ENCODE measurements at places on chromosomes 4 and X.
A peak's percentile ranks its signal among the peaks of the same experiment; 100 is the strongest.

DNA sequence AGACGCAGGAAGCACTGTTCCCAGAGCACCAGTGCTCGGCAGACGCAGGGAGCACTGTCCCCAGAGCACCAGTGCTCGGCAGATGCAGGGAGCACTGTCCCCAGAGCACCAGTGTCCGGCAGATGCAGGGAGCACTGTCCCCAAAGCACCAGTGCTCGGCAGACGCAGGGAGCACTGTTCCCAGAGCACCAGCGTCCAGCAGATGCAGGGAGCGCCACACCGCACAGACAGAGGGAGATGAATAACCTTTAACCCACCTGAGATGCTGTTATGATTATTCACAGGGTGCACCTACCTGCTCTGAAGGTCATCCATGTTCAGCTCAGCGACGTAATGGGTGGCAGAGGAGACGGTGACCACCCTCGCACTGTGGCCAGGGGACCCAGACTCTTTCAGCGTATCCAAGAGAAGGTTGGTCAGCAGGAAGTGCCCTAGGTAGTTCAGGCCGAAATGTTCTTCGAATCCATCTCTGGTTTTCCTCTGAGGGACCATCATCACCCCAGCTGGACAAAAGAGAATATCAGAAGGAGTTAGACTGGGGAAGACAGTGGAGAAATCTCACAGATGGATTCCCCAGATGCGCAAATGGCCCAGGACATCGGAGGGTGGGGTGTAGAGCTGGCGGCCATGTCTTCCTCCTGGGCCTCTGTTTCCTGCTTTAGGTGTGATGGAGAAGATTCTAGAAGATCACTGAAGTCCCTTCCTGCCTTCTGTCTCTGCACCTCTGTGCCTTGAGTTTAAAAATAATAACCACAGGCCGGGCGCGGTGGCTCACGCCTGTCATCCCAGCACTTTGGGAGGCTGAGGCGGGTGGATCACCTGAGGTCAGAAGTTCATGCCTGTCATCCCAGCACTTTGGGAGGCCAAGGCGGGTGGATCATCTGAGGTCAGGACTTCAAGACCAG lies 234.1 kb downstream of the DHRSX start:
- DNase-seq: no peak

- no peak for DNase-seq
These were observed 1.3 kb upstream of the PCGF3 start for GRCh38 chr4:704198-704891.

DNA sequence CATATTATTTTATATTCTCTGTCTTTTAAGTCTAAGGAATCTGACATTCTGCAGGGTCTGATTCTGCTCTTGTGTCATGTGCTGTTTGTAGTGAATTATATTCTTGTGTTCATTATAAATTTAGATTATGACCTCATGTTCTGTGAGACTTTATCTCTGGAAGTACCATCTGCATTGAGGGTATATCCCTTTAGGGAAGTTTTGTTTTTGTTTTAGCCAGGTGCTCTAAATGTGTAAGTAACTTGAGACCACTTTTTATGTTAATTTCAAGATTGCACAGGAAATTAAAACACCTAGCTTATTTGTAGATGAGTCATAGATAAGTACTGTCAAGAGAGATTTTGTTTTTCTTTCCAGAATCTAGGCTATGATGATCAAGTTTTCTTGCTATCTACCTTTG lies 35.0 kb upstream of the DKK2 start:
- DNase-seq: no peak

DNA sequence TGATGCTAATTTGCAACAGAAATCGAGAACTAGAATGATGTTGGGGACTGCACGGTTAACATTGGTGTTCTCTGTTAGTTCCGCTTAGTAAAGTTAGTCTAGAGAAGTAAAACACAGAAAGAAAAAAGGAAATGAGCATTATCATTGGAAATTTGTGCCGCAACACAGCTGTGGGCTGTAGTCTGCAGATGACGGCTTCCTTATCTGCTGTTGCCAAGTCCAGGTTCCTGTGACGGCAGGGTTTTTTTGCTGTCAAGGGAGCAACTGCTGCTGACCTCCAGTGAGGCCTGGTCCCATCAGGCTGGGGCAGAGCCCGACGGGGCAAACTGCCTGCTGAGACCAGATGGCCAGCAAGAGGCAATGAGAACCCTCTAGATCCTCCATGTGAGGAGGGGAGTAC lies 38.9 kb upstream of the PHEX start:
- no peak for DNase-seq

DNA sequence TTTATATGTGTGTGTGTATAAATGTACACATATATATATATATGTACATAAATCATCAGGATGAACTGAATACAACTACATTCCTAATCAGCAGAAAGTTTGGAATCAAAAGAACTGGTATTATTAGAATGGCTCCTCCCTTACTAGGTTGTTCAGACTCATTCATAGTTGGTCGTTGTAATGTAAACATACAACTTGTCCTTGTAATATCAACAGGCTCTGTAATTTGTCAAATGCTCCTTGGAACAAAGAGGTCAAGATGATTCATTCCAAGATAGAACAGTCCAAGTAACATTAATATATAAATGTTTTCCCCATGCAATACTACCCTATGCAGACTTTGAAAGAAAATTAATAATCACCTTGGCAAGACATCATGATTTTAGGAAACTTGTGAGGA lies 351.4 kb upstream of the SMIM31 start:
- DNase-seq: no peak

GRCh38 chrX:47697181-47697580 lies 38.2 kb upstream of the UXT start:
- DNase-seq: no peak

DNA sequence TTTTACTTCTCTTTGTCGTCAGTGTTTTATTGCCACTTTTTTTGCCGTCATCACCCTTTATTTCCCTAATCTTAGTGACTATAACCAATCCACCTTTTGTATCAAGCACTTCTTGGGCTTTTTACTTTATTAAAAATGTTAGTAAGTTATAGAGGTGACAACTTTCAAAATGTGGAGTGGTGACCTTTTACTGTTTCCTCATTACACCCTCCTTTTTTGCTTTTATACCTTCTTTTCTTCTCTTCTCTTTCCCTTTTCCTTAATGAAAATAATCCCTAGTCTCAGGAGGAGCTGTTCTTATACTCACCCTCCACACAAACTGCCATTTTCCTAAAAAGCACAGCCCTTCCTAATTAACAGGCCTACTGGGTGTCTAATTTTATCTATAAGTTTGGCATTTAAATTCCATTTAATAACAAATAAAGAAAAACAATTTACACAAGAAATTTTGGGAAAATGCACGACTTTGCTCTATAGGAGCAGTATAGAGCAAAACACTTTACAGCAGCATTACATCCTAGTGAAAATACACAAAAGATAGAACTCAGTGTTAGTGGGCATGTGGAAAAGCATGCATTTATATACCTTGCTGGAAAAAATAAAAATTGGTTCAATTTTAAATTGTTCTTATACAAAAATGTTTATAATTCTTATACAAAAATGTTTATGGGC lies 27.3 kb downstream of the BBS12 start:
- no peak for DNase-seq

GRCh38 chr4:14168919-14169318 lies 541.4 kb upstream of the BOD1L1 start:
- DNase-seq: no peak

- DNase-seq: no peak
These were observed 3.5 kb upstream of the EDNRA start for GRCh38 chr4:147477439-147477838.

DNA sequence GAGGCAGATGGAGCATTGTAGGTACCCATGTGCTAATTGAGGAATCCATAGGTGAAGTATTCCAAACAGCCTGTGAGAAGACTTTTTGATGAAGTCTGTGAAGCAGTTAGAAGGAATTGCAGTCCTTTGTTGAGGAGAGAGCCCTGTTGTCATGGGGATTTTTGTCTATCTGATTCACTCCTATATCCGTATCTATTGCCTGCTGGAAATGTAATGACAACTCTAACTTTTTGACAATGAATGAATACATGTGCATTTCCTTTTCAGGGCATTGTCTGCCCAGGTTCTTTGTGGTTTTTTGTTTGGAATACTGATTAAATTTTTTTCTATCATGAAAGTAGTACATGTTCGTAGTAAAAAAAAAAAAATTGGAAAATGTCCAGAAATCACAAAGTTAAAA lies 31.1 kb downstream of the STK32B start:
- no peak for DNase-seq

DNA sequence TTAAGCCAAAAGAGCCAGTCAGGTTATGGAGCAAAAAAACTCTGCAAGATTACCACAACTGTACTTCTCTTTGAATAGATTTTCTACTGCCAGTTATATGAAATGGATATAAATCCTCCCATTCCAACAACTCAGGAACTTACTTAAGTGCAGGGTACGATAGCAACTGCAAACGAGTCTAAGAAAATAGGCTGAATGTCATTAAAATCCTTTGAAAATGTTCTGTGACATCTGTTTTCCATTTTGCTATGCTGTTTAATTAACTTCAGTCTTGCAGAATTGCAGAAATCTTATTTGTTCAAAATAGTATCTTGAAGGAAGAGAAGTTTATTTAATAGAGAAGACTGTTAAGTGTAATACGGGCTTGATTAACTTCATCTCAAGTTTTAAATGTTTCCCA lies 243.8 kb downstream of the PALLD start:
- no peak for DNase-seq

- no peak for DNase-seq
These were observed 593.2 kb downstream of the ZNF674 start for GRCh38 chrX:45952030-45952429.

- no peak for DNase-seq
These were observed 84.7 kb downstream of the HPRT1 start for GRCh38 chrX:134544513-134545151.

DNA sequence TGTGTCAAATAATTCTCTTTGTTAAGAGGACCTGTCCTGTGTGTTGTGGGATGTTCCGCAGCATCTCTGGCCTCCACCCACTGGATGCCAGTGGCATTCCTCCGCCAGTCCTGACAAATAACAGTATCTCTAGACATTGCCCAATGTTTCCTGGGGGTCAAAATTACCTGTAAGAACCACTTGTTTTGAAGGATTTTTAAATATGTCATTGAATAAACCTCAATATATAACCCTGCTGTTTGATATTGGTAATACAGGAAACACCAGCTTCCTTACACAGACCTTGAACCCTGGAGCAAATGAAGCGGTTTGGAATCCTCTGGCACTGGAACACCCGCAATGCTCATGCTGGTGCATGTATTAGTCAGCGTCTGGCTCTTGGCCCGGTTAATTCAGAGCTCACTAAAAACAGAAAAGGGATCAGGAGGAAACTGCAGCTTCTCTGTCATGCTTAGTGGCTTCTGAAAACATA lies 101.3 kb downstream of the TBL1X start:
- peak; percentile 26 for DNase-seq

DNA sequence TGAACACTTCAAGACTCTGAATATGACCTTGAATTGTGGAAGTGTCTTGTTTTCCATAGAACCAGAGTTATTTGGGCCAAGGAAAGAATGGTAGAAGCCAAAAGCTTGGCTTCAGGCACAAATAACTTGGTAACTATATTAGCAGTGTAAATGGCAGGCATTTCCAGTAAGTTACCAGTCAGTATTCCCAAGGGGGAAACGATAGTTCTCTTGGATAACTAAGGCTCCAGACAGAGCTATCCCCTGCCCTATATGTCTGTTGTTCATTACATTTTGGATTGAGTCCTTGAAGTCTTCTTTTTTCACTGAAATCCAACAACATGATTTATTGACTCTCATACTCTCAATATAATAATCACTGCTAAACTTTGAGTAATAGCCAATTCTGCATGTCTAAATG lies 364.1 kb downstream of the MAGEB5 start:
- no peak for DNase-seq

DNA sequence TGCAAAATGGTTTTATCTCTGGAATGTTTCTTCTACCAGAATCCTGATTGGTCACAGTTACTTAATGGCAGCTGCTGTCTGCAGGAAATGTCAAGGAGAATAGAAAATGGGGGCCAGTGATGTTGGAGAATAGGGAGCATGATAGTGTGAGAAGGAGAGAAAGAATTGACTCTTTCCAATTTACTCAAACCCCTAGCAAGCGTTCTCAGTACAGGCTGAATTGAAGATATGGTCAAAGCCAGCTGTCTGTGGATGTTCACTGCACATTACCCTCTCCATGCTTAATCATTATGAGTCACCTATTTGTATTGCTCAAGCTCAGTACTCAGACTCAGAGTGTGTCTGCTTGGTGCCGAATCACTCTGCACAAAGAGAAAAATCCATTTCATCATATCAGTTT lies 57.8 kb upstream of the FAM47B start:
- no peak for DNase-seq

Data from activated CD4-positive, alpha-beta T cell treated with anti-CD3 and anti-CD28 coated beads, Interleukin-2, amount 50 U/mL, for 48 hours (primary cell).